Upper lobe of left lung (tissue), 6 donors: ENCODE measurements at places on chromosomes 6 and 20. TPM values are rescaled to one million over a fixed set of nuclear protein-coding genes. Genes with fewer than 3 reads are reported as not detected.

The LY6G6F gene
- total RNA-seq = 0.63 TPM

The SAMHD1 gene
- 207 TPM for total RNA-seq

The CDSN gene
- not detected for total RNA-seq

The HSPA1L gene
- total RNA-seq = 1.8 TPM

The PDYN gene
- total RNA-seq = not detected

The FRMD1 gene
- total RNA-seq = not detected

The DEFB112 gene
- not detected for total RNA-seq

The NCR2 gene
- not detected for total RNA-seq

The PAQR8 gene
- 7.4 TPM for total RNA-seq

The SNAP25 gene
- not detected for total RNA-seq

The KCNK17 gene
- total RNA-seq = 1.5 TPM

- DNase-seq = no peak
Measured at GRCh38 chr6:122445274-122445673, 26.3 kb downstream of the SERINC1 start.

DNA sequence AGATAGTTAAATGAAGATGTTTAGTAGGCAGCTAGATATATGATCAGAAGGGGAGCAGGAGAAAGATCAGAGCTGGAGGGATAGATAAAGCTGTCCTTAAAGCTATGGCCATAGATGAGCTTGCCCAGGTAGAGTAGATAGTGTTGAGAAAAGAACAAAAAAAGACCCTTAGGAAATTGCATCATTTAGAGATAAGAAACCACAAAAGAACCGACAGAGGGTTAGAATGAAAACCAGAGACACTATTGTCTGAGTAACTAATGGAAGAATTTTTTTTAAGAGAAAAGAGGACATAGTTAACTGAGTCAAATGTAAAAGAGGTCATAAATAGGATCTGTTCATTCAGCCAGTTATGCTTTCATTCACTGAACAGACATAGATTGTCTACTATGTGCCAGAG lies 101.8 kb downstream of the TNFAIP3 start:
- no peak for DNase-seq

- no peak for DNase-seq
Measured at GRCh38 chr6:148367411-148368024, 24.9 kb downstream of the SASH1 start.

DNA sequence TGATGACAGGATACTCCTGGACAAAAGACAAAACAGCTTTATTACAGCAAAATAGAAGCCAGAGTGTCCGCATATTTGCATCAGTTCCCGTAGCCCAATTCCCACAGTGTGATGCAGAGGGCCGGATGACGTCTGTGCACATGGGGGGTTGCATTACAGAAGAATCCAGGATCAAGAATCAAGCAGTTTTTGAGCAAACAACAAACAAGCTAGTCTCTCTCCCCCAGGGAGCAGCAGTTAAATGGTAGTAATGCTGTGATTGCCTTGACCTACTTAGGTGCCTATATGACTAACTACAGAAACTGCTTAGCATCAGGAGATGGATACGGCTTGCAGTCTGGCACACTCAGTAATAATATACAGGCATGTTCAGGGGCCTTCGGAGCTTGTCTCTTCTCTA lies 3.2 kb upstream of the SDHAF4 start:
- DNase-seq = no peak

- no peak for DNase-seq
Measured at GRCh38 chr6:126075335-126076071, 89.2 kb downstream of the TRMT11 start.

DNA sequence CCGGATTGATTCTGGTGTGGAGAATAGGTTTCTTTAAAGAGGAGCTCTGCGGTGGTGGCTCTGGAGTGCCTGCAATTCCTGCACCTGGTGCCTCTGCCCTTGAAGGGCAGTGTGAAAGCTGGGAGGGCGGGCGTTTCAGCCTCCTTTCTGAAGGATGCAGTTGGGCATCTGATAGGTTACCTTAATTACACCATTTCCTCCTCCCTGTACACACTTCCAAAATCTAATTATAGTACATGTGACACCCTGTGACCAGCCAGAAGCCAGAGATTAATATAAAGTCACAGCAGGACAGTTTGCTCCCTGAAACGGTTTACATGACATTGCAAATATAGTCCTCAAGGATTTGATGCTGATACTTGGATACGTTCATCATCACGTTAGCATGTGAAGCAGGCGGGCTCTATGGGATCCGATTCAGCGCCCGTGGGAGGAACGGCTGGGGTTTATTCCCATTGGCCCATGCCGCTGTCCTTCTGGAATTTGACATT lies 548.2 kb downstream of the QKI start:
- no peak for DNase-seq

- DNase-seq = no peak
Measured at GRCh38 chr20:24949756-24950127, 673 bp downstream of the CST7 start.

DNA sequence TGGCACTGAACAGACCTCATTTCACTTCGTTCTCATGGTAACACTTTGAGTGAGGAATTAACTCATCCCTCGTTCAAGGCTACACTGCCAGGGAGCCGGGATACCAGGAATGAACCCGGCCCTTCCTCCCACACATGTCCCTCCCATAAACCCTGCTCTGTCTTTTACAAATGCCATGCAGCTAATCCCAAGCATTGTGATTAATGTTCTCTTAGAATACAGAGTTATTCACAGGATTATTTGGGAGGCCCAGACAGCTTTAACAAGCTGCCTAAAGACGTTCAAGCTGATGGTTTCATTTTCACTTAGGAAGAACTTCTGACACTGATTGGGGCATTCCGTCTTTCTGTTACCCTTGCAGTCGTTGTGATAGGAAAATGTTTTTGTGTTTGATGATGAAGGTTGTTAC lies 42.5 kb upstream of the CD83 start:
- no peak for DNase-seq

- DNase-seq = no peak
Measured at GRCh38 chr20:36311141-36311853, 5.2 kb downstream of the DLGAP4 start.

DNA sequence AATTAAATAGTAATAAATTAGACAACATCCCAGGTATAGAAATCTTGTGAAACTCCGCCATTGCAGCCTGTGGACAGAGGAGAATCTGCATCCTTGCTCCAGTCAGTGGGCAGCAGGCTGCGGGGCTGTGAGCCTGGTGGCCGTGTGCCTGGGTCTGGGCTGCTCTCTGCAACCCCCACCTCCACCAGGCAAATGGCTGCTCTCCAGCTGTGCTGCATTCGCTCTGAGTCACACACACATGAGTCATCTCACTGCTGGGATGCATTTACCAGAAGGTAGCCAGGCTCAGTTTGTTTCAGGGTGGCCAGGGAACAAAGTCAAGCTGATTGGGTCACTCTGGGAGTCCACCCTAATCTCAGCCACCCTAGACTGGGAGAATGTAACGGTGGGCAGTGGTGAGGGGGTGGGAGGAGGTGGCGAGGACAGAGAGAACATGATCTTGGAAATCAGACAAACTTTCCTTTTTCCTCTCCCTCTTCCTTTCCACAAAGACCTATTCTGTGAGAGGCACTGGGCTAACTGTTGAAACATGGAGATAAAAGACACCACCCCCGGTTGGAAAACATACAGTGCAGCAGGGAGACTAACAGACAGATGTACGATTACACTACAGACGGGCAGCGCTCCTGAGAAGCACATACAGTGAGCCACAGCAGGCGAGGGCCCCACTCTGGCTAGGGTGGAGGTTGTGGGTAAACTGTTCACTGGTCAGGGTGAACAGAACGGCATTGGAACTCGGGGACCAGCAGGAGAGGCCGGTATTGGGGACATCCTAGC lies 59.2 kb downstream of the TRAM2 start:
- DNase-seq = no peak

GRCh38 chr6:139029470-139030227 lies 1.1 kb downstream of the ABRACL start:
- DNase-seq = no peak

- peak; percentile 59 for DNase-seq
Measured at GRCh38 chr6:32943864-32944649, 3.2 kb upstream of the HLA-DMB start.

DNA sequence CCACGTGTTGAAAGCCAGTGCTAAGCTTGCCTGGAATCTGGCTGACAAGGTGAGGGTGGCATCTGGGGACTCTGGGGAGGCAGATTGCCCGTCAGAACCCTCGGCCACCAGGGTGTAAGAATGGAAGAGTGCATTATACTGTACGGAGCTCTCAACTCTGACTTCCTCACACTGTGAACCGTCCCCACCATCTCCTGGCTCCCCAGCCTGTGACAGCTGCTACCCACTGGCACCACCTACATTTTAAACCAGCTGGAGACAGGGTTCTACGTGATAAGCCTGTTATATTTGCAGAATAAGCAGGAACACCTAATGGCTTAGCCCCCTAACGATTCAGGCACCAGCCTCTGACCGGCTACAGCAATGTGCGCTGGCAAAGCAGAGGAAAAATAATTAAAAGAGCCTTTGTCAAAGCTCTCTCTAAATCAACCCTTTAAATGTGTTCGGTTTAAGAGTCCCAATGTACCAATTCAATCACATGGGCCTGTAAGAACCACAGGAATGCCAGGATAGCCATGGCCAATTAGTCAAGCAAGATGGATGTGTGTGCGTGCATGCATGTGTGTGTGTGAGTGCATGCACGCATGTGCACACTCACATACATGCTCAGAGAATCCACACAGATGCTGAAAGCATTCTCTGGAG lies 89.1 kb upstream of the TAB2 start:
- DNase-seq = no peak

- DNase-seq = peak; percentile 70
Measured at GRCh38 chr6:158501360-158502262, 58.3 kb upstream of the TMEM181 start.

- no peak for DNase-seq
Measured at GRCh38 chr6:133730881-133731280, 158.0 kb upstream of the TCF21 start.

GRCh38 chr6:36033935-36034334 lies 6.3 kb downstream of the MAPK14 start:
- DNase-seq = no peak

DNA sequence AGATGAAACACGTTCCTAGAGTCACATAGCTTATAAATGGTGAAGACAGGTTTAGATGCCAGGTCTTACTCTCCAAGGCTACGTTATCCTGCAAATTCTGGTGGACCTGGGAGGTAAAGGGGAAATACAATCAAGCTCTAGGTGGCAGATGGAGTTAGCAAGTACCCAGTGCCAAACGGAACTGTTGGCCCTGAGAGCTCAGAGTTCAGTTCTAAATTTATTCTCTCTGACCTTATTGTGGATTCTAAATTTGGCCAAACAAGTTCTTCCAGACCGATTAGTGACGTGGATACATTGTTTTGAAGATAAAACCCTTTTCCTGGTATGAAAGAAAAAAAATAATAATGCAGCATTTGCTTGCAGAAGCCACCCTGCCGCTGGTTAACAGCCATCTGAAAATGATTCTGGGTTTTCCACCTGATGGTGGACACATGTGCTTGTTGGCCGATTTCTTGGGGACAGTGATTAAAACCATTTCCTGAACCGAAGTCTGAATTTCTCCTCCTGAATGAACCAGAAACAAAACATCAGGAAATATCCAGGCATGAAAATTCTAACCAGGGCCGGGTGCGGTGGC lies 32.5 kb downstream of the RIPOR3 start:
- no peak for DNase-seq

- DNase-seq = no peak
Measured at GRCh38 chr6:120096696-120097260, 747.2 kb upstream of the MAN1A1 start.

DNA sequence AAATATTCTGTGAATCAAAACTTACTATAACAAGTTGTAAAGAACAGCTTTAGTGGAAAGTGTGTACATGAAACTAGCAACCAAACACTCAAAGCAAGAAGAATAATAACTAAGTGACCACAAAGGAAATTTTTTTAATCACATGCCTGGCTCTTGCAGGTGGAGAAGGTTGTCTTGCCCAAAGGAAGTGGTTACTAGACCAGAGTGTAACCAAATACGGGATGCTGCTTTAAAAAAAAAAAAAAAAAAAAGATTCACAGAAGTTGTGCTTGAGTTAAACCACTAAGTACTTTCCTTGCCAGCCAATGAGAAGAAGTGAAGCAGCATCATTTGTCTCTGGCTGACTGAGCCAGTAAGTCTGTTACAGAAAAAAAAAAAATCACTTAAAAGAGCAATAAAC lies 19.1 kb upstream of the HLA-DQB1 start:
- DNase-seq = peak; percentile 25

- no peak for DNase-seq
Measured at GRCh38 chr6:81788748-81789147, 36.3 kb upstream of the TENT5A start.

GRCh38 chr20:64055893-64056638 lies 6.6 kb upstream of the SOX18 start:
- no peak for DNase-seq
